ENCODE measurements at places on chromosomes 2 and 18.

GRCh38 chr18:11561293-11561692 is 48.1 kb upstream of the SLC35G4 start:
- H3K4me3 ChIP-seq = no peak overlapping the region
- no peak for DNase-seq
- no peaks in the 10 kb centered on the region for H3K4me1 ChIP-seq
- no peaks in the 10 kb centered on the region for H3K27me3 ChIP-seq

- no peaks in the 10 kb centered on the region for H3K36me3 ChIP-seq
- no peak overlapping the region for H3K27ac ChIP-seq
- no peaks in the 10 kb centered on the region for H3K27me3 ChIP-seq
Observed at GRCh38 chr2:154855138-154855537, 156.6 kb downstream of the KCNJ3 start.

GRCh38 chr2:206876216-206876860 is 63.0 kb upstream of the CPO start:
- H3K4me1 ChIP-seq = no peaks in the 10 kb centered on the region
- no peak overlapping the region for H3K27ac ChIP-seq
- DNase-seq = no peak

DNA sequence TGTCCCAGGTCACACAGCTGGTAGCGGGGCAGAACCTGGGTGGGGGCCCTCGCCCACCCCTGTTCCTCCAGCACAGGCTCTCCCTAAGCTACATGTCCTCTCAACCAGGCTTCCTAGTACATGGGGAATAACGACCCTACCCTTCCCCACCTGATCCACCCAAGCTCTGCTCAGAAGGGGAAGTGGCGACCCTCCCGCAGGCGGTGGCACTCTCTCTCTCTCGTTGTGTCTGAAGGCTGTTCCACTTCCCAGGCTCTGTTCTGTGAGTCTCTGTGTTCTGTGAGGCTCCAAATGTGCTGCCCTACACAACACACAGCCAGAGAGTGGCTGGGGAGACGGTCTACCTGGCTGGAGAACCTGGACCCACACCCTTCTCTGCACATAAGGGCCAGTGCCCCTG is 135.8 kb downstream of the COPS8 start:
- H3K36me3 ChIP-seq = no peaks in the 10 kb centered on the region
- no peaks in the 10 kb centered on the region for H3K27me3 ChIP-seq
- no peaks in the 10 kb centered on the region for H3K4me1 ChIP-seq
- DNase-seq = no peak

- no peak for DNase-seq
- no peaks in the 10 kb centered on the region for H3K4me1 ChIP-seq
- H3K4me3 ChIP-seq = no peak overlapping the region
- H3K27me3 ChIP-seq = no peaks in the 10 kb centered on the region
- no peak overlapping the region for H3K27ac ChIP-seq
Observed at GRCh38 chr2:24878341-24878740, 41.7 kb downstream of the ADCY3 start.

DNA sequence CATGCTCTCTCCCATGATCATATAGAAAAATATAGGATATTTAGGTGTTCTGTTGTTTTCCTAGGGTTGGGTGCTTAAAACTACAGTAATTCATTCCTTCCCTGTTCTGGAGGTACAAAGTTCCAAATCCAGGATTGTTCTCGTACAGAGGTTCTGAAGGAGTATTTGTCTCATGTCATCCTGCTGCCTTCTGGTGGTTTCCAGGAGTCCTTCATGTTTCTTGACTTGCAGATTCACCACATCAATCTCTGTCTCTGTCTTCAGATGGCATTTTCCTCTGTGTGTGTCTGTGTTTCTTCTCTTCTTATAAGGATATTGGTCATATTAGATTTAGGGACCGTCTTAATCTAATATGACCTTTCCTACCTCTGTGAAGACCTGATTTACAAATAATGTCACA is 397.9 kb downstream of the NYAP2 start:
- H3K27me3 ChIP-seq = no peaks in the 10 kb centered on the region
- no peaks in the 10 kb centered on the region for H3K4me1 ChIP-seq
- no peak overlapping the region for H3K27ac ChIP-seq
- no peak for DNase-seq
- H3K4me3 ChIP-seq = no peak overlapping the region

GRCh38 chr18:59737776-59738300 is 40.6 kb upstream of the CCBE1 start:
- no peak overlapping the region for H3K4me3 ChIP-seq
- no peak overlapping the region for H3K27ac ChIP-seq
- H3K27me3 ChIP-seq = no peaks in the 10 kb centered on the region
- no peak for DNase-seq

- no peak overlapping the region for H3K4me3 ChIP-seq
- no peak for DNase-seq
- H3K27ac ChIP-seq = no peak overlapping the region
Observed at GRCh38 chr2:206230060-206230762, 44.3 kb upstream of the ZDBF2 start.

DNA sequence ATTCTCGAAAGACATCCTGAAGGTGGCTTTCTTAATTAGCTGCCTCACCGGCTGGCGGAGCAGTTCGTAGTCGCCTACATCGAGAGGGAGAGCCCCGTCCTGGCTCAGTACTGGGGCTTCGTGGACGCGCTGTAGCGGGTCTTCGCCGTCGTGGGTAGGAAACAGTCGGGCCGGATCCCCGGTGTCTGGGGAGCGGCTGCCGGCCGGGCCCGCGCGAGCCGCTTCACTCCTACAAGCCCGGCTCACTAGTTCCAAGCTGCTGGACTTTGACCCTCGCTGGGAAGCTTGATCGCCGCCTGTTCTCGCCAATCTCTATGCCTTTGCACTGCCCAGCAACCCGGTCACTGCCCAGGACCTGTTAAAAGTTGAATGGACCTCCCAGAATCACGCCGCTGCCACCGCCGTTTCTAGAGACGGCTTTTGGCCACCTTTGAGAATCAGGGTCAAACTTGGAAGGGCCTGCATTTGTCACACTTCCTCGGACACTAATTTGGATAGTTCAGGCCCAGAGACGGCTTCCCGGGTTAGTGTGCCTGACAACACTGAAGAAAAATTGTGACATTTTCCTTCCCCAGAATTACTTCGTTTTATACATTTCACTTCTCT is 41.4 kb upstream of the AKAIN1 start:
- DNase-seq = peak; percentile 28
- peaks cover 8% of the 10 kb centered on the region for H3K36me3 ChIP-seq
- no peaks in the 10 kb centered on the region for H3K27me3 ChIP-seq
- H3K4me1 ChIP-seq = peaks cover 27% of the 10 kb centered on the region

GRCh38 chr2:98308068-98308467 is 38.2 kb upstream of the CNGA3 start:
- H3K27ac ChIP-seq = no peak overlapping the region
- H3K4me1 ChIP-seq = no peaks in the 10 kb centered on the region
- H3K4me3 ChIP-seq = no peak overlapping the region
- peaks cover 6% of the 10 kb centered on the region for H3K27me3 ChIP-seq
- H3K36me3 ChIP-seq = no peaks in the 10 kb centered on the region
